CD4-positive, alpha-beta T cell treated with Interleukin-2 at 100 ng/mL for 4 hours (primary cell): ENCODE measurements at places on chromosomes 5 and 9.

GRCh38 chr5:163809473-163809872, 304.1 kb downstream of the MAT2B start:
- DNase-seq: no peak

GRCh38 chr9:122797316-122798063, 2.4 kb upstream of the OR1K1 start:
- DNase-seq: no peak

DNA sequence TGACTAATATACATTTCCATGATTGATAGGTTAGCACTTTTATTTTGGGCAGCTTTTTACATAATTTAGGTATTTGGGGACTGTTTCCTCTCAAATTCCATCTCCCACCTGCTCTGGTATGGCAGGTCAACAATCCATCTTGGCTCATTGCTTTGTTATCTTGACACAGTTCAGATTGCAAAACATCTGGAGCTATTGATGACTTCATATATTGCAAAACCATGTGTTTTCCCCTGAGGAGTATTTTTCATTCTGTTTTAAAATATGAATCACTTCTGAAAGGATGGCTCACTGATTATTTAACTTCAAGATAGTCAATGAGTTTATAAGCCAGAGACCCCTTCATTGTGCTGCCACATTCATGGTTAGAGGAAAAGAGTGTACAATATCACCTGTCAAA, 1206.0 kb upstream of the C9orf72 start:
- no peak for DNase-seq

- peak; percentile 81 for DNase-seq
Measured at GRCh38 chr5:35617435-35618303, at the start of gene SPEF2. TSS of gene SPEF2 (plus strand) at chr5:35617863. CDS start at chr5:35617998, 135 bp downstream.

DNA sequence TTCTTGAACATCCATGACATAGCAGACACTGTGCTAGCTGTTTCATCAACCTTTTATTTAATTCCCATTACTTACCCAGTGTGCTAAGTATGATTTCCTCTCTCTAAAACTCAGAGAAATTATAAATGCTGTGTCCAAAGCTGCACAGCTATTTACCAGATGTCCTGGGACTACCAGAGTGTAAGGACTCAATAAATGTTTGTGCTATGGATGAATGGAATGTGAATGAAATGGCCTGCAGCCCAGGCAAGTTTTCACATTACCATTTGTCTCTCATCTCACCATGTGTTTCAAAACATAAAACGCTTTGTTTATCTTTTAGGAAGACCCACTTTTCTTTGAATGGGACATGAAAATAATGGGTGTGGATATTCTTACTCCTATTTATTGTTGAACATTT, 96.2 kb downstream of the ARHGEF28 start:
- DNase-seq: no peak

DNA sequence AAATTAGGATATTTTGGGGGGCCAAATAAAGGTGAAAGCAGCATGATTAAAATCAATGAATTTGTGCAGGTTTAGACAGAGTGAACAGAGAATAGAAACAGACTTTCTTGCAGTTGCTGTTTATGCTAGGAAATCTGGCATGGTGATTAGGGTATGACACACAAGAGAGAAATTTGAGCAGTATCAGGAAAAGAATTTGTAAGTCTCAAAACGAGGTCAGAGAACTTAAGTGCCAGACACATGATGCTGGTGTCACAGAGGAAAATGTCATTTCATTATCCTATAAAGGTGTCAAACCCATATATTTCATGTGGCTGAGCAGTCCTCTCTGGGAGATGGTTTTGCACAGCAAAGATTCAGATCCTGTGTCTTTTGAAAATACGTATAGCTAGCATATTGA, 15.7 kb downstream of the LVRN start:
- DNase-seq: no peak

DNA sequence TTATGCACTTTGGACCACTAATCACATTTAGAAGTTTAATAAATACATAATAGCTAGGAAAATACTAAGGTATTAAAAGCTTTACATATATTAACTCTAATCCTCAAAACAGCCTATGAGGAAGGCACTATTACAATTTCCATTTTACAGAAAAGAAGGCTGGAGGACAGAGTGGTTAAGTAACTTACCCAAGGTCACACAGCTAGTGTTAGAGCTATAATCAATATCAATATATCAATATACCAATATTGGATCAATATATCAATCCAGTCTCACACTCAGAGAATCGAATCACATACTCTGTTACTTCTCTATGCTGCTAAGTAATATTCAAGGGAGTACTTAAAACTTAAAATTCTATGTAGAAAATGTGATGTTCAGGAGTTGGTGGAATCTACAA, 45.2 kb downstream of the MEF2C start:
- no peak for DNase-seq

DNA sequence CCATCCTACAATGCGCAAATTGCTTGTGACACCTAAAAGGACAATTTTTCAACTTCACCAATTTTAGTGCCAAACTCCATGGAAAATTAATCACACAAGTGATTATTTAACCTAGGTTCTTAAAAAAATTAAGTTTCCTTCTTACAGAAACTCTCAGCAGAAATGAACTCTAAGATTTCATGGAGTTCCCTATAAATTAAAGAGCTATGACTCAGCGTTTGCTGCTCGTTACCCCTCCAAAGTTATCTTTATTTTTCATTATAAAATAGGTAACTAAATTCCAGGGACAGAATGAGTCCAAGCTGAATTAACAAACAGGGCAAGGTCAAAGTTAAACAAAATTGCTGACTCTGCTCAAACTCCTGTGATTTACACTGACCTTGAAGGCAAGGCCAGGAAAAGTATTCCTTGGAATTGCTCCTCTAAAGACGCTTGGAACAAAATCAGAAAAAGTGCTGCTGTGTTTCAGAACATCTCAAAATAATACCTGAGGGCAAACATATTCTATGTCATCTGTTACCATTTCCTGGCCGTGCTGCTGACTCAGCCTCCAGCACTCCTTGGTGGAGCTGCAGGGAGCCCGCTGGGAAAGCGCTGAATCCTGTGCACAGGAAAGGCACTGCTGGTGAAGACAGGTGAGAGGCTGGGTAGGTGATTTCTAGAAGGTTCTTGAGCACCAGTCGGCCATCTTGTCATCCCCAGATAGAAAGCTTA, 2.5 kb upstream of the CMBL start:
- DNase-seq: no peak

DNA sequence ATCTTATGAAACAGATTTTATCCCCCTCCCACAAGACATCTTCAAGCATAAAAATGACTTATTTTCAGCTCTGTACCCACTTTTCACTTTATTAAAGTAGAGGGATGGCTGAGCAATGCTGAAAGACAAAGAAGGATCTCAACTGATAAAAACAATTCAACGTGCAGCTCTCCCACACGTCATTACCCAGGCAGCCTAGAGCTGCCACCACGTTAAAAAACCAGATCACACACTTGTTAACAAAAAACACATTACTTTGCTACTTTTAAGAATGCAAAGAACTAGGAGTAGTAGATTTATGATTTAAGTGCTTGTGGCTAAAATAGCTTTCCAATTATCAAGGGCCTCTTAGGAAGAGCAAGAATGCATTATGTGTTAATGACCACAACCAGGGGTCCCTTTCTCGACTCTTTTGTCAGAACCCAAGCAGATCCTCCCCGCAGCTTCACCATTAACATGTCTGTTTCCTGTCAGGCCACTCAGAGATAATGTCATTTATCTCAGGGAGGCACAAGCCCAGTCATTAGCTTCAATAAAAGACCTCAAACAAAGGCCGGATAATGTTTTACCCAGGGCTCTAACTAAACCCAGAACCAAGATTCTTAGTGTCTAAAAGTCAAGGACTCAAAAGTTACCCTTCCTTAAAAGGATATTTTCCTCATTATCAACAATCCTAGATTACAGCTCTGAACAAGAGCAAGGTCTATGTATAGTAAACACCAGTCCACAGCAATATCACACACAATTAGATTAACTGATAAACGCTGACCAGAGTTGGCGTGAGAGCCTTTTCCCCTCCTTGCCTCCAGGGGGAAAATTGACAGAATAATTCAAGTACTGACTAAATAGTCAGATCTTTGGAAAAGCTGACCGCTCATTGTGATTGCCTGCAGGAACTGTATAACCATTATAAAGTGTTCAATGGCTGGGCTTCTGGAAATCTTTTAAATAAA, 7.5 kb downstream of the ZNF608 start:
- no peak for DNase-seq

GRCh38 chr9:14424983-14425382, 111.0 kb upstream of the NFIB start:
- no peak for DNase-seq
